Stromal cell of bone marrow (primary cell): ENCODE measurements at places on chromosomes 13 and 19.

- no peak for DNase-seq
These were observed 2.0 kb upstream of the TMEM221 start for GRCh38 chr19:17450264-17451075.

- no peak for DNase-seq
These were observed 361.5 kb downstream of the OXGR1 start for GRCh38 chr13:96632536-96633320.

GRCh38 chr13:31209172-31209840 is 9.5 kb downstream of the B3GLCT start:
- DNase-seq = peak; percentile 21

- no peak for DNase-seq
These were observed 9.6 kb upstream of the GPR183 start for GRCh38 chr13:99316657-99317256.

GRCh38 chr13:31352467-31352866 is 152.7 kb downstream of the B3GLCT start:
- no peak for DNase-seq

- no peak for DNase-seq
These were observed 237.6 kb upstream of the IRS2 start for GRCh38 chr13:110023729-110024644.

GRCh38 chr13:34335014-34336007 is 517.4 kb downstream of the RFC3 start:
- no peak for DNase-seq

GRCh38 chr19:4295972-4296771 is 6.0 kb downstream of the TMIGD2 start:
- no peak for DNase-seq

DNA sequence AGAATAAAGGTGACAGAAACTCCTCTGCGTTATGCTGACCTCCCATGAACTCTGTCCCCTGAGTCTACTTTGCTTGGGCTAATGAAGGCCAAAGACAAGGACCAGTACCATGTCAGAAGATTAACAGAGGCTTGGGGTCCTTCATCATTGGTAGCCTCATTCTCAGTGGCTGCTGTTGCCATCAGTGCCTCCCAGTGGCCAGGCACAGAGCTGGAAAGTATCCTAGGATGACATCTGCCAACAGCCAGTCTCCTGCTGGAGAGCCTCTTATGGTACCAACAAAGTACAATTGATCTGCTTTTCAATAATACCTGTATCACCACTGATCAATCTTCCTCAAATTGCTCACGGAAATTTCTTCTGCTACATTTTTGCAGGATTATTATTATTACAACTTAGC is 281.6 kb downstream of the DNAJC15 start:
- no peak for DNase-seq

DNA sequence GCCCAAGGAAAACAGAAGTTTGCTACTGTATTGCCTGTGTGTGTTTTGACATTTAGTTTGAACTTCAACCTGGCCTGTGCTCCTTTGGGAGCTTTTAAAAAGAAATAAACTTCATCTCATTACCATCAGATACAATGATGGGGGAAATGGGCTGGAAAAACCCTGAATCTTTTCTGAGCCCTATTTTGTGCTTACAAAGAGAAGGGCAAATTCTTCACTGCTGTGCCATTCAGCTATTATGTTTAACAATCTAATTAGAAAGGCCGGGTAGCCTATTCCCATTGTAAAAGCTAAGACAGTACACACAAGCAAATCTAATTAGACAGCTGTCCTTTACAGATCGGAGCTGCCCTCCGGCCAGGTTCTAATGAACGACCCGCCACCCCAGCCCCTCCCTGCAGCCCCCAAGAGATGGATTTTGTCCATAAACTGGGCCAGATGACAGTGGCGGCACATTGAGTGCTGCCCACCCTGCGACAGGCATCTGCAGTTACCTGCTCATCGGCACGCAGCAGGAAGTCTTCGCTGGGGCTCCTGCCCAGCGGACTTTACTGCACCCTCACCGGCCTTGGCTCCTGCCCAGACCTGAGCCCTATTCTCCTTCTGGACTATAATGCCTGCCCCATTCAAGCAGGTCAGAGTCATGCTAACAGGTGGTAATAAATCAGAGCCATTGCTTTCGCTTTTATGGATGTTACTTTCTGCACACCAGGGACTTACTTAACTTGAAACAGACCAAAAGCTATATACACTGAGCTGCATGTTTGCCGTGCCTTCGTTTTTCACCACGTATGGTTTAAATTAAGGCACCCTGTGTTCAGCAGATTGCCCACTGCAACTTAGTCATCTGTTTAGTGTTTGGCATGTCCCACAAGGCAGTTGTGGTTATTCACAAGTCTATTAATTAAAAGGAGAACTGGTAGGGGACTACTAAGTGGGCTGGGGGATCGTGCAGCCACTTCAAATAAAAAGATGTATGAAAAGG is 549.6 kb downstream of the FGF9 start:
- no peak for DNase-seq

GRCh38 chr13:72097568-72097967 is 230.6 kb upstream of the DACH1 start:
- DNase-seq = no peak

DNA sequence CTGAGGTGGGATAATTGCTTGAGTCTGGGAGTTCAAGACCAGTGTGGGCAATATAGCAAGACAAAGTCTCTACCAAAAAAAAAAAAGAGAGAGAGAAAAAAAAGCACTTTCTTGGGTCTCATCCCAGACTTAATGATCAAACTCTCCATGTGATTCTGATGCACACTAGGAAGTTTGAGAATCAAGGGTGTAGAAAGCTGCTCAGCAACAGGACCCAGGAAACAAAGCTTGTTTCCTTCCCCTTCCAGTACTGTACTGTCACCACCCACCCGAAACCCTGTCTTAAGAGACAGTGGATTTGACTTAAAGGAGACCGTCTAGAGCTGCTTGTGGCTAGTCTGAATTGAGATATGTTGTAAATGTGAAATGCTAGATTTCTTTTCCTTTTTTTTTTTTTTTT is 5.8 kb downstream of the MISP3 start:
- peak; percentile 82 for DNase-seq

DNA sequence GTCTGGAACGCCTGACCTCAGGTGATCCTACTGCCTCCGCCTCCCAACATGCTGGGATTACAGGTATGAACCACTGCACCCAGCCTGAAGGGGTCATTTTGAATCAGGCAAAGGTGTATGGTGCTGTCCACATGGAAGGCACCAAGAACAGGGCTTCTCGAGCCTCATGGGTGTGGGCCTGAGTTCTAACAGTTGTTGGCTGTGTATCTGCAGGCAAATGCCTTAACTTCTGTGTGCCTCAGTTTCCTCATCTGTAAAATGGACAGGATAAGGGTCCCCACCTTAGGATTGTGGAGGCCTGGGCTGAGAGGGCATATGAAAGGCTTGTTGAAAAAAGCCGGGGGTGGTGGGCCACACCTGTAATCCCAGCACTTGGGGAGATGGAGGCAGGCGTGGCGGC is 9.2 kb downstream of the AP1M2 start:
- DNase-seq = no peak

GRCh38 chr19:45340232-45340898 is at the start of gene KLC3:
Gene KLC3, plus strand, starts transcription at chr19:45340750. Its CDS starts 4,792 bp downstream, at chr19:45345542.
- no peak for DNase-seq

- no peak for DNase-seq
These were observed 844 bp downstream of the ZNF543 start for GRCh38 chr19:57321116-57321515.

DNA sequence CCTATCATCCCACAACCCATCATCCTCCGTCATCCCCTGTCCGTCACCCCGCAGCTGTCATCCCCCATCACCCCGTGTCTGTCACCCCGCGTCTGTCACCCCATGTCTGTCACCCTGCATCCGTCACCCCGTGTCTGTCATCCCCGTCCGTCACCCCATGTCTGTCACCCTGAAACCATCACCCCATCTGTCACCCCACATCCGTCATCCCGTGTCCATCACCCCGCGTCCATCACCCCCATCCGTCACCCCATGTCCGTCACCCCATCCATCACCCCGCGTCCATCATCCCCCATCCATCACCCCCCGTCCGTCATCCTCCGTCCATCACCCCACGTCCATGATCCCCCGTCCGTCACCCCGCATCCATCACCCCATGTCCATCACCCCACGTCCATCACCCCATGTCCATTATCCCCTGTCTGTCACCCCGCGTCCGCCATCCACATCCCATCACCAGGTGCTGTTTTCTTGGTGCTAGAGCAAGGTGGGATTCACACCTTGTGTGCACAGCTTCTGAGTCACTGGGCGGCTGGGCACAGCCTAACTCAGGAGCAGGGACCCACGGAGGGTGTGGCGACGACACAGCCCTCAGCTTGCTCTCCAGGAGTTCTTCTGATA is 24.2 kb downstream of the RASA3 start:
- no peak for DNase-seq

GRCh38 chr19:54216869-54217268 is 5.9 kb downstream of the LILRB3 start:
- DNase-seq = no peak

- no peak for DNase-seq
These were observed 17.2 kb downstream of the ACTN4 start for GRCh38 chr19:38664503-38665211.

DNA sequence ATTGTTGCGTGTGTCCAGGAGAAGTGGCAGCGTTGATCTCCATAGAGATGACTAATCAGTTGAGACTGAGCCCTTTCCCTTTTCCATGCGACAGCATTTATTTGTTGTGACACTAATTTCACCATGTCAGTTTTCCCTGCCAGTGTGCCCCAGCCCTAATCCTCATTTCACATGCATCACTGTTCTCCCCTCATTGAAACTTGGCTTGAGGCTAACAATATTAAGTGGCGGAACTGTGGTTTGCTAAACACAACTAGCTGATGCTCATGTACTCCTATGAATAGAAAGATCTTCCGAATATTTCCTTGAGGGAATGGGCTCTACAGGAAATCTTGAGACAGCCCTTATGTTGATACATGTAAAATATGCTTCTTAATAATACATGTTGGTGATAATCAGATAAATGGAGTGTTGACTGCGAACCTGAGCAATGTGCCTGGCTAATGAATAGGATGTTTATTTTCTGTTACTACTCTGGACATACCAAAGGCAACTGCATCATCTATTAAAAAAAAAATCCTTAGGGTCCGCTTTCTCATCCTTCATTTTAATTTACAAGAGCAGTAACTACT is 258.6 kb downstream of the ATP8A2 start:
- no peak for DNase-seq
